ENCODE measurements at places on chromosomes 13 and 19.

- DNase-seq = no peak
These were observed 30.3 kb downstream of the RASA3 start for GRCh38 chr13:114102131-114102520.

- DNase-seq = peak; percentile 31
These were observed 124.1 kb downstream of the CRYL1 start for GRCh38 chr13:20401531-20401930.

DNA sequence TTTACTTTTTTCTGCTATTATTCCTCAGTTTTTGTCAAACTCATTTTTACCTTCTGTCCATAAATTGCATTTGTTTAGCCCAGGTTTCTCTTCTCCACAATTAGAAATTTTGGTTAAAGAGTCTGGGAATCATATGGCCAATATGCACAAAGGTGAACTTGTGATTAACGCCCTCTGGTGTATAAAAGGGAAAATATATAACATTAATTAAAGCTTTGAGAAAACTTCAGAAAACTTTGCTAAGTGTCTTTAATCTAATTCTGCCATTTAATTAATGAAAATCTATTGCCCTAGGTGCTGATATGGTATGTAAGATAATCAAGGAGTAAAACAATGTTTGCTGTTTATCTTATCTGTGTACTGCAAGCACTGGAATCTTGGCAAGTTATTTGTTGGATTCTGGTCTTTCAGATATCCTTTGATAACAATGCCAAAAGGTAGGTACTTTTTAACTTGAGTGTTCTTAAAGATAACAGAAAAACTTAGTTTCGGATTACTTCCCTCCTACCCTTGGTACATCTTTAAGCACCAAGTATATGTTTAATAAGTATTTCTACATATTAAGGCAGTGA is 402.6 kb downstream of the SUCLA2 start:
- DNase-seq = no peak

DNA sequence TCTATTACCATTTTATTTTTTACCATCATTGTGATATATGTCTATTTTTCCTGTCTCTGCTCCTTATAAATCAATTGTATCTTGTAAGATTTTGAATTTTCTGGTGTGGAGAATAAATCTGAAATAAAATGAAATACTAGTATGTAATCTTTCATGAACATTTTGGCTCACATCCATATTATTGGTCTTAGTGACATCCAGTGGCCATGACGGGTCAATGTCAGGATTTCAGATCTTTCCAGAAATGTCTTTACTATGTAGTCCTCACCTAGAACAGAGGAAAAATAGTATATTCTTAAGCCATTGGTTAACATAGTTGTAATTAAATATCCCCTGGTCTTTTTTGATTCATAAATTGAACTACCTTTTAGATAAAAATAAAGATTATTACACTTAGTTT is 109.8 kb upstream of the GPC6 start:
- DNase-seq = no peak

- no peak for DNase-seq
These were observed 139.6 kb downstream of the CACNA1A start for GRCh38 chr19:13366529-13367143.

GRCh38 chr13:32720026-32720425 is 133.8 kb downstream of the PDS5B start:
- no peak for DNase-seq

- no peak for DNase-seq
These were observed 10.2 kb downstream of the KRI1 start for GRCh38 chr19:10555610-10555973.

- DNase-seq = no peak
These were observed 169.5 kb upstream of the UBL3 start for GRCh38 chr13:30019648-30020626.

DNA sequence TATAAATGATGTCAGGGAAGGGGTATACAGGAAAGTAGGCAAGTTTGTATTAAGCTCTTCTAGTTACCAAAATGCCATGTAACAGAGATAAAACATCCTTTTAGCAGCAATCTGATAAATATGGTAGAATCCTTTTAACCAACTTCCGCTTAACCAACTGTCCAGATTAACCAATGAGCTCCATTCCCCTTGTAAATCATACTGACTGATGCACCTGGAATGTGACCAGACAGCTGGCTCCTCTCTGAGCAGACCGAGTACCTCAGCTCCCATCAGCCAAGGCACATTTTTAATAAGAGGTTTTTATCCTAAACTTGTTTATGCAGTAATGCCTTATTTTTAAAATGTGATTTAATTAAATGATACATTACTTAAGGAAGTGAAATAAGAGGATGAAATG is 66.4 kb downstream of the KLF12 start:
- no peak for DNase-seq

DNA sequence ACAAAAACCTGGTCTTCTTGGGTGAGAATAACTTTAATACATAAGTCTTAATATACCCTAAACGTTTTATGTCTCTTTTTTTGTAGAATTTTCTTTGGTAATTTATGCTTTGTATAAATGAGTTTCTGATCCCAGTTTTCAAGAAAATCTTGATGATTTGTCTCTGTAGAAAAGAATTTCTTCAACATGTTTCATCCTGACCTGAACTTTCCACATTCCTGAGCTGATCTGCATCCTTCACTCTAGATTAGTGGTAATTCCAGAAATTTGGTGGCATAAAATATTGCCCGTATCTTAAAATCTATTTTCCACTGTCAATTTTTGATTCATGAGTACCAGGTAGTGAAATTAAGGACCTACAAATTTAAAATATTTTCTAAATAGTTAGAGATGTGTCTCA is 16.3 kb downstream of the ZNF714 start:
- DNase-seq = no peak

DNA sequence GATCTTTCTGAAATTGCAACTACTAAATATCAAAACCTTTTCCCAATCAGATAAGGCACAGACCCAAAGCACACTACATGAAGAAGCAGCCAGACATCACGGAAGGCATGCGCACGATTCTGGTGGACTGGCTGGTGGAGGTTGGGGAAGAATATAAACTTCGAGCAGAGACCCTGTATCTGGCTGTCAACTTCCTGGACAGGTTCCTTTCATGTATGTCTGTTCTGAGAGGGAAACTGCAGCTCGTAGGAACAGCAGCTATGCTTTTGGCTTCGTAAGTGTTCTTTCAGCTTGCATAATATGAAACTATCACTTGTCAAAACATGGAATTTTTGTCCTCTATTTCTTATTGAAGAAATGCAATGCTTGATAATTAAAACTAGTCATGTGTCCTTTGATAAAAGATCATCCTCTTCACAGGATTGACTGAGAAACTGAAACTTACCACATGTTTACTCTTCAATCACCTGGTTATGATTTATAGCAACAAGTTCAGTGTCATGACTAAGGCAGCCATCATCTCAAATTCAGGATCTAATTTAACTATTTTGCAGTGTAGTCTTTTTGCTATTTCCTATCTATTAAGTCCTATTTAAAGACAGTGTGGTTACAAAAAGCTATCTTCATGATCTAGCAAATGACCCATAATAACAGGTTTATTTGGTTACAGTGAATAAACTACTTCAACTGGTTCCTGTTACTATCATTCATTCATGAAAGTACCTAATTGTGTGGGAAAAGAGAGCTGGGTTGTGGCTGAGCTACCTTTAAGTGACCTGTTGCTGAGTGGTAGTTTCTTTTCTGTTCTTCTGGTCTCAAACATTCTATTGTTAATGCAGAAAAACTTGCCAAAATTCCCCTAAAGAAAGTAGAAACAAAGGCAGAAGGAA is 6.5 kb downstream of the CCNA1 start:
- no peak for DNase-seq

DNA sequence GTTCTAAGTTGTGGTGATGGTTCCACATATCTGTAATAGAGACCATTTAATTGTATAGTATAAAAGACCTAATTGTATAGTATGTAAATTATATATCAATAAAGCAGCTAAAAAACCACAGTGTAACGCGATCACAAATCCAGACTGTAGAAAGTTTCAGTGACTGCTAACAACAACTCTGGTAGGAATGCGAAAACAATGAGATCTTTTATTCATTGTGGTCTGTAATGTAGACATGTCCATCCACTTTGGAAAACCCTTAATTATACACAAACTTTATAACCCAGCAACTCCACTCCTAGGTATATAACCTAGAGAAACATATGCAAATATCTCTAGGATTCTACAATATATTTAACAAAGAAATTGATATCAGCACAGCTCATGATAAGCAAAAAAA is 549.5 kb downstream of the SLITRK1 start:
- no peak for DNase-seq

DNA sequence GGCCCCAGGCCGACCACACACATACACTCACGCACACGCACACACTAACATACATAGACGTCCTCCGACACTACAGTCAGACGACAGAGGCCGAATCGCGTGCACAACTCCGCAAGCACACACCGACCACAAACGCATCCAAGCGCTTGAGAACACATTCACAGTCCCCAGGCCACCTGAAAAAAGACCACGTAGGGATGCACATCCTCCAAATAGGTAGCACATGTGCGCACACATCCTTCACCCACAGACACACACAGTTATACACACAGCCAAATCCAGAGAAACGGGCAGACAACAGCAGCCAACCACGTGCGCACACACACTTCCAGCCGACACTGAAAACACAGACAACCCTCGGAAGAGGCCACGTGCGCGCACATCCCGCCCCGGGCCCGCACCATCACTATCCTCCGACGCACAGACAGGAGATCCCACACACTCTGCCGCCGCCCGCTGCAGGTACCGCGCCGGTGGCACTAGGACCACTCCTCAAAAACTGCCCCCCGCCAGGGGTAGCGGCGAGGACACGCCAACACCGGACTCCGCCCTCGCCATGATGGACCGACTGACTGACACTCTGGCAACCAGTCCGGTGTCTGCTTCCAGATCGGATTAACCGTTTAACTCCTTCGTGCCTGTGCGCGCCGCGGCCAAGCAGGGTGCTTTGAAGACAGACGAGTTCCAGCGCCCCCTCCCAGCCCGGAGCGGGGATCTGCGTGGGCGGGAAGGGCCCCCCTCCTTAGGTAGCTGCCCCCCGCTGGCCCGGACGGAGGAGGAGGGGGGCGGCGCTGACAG is 493 bp upstream of the PDE4A start:
- no peak for DNase-seq

DNA sequence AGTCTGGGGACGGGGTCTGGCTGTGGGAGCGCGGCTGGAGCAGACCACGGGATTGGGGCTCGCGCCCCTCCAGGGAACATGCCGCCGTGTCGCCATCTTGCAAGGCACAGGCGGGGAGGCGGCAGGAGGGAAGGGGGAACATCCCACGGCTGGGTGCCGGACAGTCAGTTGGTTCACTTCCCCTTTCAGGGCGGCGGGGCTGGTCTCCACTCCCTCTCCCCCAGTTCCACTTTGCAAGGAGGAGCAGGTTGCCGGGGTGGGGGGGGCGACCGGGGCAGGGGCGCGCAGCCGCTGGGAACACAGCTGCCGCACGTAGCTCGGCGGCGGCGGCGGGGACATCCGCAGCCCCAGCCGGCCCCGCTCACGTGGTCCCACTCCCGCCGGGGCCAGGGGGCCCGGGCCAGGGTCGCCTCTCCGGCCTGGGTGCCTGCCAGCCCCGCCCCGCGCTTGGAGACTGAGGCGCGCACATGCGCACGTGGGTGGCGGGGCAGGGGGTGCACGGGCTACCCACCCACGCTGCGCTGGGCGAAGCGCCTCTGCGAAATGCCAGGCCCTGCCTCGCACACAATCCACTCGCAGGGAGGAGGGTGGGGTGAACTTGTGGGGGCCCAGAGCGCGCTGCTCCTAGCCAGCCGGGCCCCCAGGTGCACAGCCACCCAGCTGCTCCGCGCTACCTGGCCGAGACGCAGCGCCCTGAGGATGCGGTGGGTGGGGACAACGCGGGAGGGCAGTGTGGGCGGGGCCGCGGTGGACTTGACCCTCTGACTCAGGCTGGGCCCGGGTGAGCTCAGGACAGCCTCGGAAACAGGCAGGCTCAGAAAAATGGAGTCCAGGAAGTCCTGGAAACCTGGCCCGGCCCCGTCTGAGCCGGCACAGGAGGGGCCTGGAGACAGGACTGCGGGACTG is 6.4 kb downstream of the KLF16 start:
- peak; percentile 66 for DNase-seq

DNA sequence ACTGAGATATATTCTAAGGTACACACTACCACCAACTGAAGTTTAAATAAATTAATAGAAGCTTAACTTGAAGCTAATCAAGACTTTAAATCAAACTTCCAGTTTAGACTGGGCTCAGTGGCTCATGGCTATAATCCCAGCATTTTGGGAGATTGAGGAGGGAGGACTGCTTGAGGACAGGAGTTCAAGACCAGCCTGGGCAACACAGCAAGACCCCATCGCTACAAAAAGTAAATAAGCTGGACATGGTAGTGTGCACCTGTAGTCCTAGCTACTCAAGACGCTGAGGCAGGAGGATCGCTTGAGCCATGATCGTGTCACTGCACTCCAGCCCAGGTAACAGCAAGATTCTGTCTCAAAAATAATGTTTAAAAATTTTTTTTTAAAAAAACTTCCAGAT is 8.6 kb downstream of the KPNA3 start:
- DNase-seq = no peak

GRCh38 chr13:30966101-30966500 is 33.6 kb downstream of the TEX26 start:
- no peak for DNase-seq

DNA sequence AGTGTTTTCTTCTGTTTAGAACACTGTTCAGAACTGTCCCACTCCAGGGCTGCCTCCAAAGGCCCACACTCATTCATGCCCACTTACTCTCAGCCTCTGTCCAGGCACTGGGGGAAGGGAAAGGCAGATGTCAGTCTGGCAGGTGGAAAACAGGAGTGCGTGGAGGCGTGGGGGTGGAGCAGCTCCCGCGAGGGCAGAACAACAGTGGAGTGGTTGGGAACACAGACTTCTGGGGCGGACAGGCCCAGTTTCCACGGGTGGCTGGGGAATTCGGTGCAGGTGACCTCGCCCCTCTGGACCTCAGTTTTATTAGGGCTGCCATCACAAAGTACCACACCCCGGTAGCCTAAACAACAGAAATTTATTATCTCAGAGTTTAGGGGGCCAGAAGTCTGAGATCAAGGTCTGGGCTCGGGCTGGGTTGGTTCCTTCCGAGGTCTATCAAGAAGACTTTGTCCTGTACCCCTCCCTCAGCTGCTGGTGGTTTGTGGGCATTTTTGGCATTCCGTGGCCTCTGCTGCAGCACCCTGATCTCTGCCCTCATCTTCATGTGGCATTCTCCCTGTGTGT is 59.7 kb downstream of the SIPA1L3 start:
- no peak for DNase-seq

DNA sequence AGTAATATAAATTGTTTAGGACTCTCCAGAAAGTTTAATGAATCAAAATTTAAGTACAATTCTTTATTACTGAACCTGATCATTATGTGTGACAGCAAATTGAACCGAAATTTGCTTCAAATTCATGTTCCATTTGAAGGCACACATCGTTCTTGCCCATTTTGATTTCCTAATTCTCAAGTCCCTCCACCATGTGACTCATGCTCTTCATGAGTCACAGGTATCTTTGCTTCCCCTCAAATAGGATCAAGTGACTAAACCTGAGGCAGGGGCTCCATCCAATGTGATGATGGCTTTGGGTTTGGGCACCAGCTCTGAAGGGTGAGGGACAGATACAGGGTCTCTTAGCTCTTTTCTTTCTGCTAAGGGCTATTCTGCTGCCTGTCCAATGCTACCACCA is 86.1 kb downstream of the THSD1 start:
- no peak for DNase-seq

GRCh38 chr13:48504606-48505005 is 28.3 kb downstream of the RCBTB2 start:
- DNase-seq = no peak

Data from CD8-positive, alpha-beta T cell (primary cell).